ENCODE measurements at places on chromosomes 6 and 20.

GRCh38 chr6:7727086-7727945, 1.4 kb downstream of the BMP6 start:
- DNase-seq = no peak

DNA sequence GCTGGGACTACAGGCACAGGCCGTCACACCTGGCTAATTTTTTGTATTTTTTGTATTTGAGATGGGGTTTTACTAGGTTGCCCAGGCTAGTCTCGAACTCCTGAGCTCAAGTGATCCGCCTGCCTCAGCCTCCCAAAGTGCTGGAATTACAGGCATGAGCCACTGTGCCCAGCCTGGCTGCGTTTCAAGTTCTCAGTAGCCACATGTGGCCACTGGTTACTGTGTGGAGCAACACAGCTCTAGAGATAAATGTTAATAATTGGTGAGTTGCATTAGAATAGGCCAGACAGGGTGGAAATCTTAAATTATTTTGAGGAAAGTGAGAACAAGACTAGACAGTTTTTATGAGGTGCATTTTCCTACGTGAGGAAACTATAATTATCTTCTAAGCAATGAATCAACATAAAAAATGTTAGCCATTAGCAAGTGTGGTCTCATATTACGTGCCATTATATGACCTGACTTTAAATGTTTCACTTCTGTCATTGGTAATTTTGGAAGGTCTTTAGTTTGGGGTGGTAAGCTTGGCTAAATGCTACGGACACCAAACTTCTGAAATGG, 129.6 kb downstream of the PLEKHG1 start:
- no peak for DNase-seq

DNA sequence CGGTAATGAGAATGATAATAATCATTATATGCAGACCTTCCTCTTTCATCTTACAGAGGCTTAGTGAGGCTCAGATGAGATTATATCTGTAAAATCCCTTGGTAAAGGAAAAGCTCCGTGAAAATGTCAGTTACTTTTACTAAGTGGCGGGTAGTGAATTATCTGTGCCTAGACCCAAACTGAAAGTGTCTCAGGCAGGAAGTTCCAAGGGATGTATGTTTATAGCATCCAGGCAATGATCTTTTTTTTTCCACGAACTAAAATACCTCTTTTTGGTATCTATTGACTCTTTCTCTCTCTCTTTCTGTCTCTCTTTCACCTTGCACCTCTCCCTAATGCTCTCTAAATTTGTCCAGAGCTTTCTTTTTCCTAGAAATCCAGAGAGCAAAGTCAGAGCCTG, 5.0 kb downstream of the TCF21 start:
- DNase-seq = no peak

- DNase-seq = no peak
These were observed 841.6 kb upstream of the GJE1 start for GRCh38 chr6:141290941-141291721.

GRCh38 chr6:19327661-19328060, 509.5 kb upstream of the ID4 start:
- no peak for DNase-seq
